Astrocyte of the spinal cord (primary cell): ENCODE measurements at places on chromosomes 5 and 9.

DNA sequence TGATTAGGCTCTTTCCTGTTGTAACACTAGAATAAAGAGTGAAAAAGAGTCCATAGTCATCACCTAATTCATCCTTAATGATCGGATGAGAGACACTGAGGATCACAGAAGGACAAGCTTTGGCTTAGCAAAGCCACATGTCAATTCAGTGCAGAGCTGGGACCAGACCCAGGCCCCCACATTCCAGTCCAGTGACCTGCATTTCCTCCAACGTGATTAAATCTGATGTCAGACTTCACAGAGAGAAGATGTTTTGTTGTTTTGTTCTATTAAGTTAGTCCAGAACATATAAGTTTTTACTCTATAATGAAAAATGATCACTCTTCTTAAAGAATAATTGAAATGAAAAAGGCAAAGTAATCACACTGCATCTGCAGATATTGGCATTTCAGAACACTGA lies 377.9 kb upstream of the PAPPA start:
- DNase-seq = no peak

DNA sequence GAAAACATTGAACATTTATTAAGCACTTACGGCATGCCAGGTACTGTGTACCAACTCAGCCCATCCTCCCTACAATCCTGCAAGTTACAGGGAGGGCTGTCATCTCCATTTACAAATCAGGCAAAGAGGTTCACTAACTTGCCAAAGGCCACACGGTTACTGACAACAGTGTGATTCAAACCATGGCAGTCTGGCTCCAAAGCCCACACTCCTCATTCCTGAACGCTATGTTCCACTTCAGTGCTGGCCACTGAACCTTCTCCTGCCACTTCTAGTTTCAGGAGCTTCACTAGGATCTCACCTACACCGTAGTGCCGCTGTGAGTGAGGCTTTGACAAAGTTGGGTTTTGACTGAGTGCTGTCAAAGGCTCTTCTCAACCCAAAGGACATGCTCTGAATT lies 7.2 kb upstream of the LIFR start:
- DNase-seq = no peak

- DNase-seq = no peak
Observed at GRCh38 chr5:5179597-5179996, 39.5 kb downstream of the ADAMTS16 start.

DNA sequence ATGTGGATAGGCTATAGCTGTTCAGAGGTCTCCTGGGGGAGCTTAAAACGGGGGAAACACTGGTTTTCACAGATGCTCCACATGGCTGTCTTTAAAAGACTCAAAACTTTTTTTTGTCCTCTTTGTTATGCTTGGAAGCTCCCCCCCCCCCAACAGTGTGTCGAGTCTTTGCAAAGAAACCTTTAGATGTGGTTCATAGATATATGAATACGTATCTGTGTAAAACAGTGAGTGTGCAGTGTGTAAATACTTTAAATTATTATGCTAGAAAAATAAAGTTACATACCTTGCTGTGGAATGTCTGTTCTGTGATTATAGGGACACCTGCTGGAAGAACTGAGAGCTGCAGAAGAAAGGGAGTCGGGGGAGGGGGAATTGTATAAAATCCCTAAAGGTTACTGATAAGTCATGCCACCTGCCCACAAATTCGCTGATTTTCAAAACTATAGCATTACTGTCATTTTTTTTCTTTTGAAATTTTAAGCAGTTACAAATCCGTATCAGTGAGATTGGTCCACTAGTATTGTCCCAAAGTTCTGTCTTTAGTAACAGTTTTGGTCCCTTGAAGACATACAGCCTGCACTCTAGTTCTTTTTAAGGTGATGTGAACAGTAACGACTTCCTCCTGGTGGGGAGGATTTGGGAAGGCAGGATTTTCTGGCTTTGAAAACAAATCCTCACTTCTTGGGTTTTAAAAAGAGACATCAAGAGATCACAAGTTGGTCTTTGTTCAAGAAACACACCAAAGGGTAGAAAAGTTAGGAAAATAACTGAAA lies 22.9 kb downstream of the RGMB start:
- DNase-seq = peak; percentile 81

DNA sequence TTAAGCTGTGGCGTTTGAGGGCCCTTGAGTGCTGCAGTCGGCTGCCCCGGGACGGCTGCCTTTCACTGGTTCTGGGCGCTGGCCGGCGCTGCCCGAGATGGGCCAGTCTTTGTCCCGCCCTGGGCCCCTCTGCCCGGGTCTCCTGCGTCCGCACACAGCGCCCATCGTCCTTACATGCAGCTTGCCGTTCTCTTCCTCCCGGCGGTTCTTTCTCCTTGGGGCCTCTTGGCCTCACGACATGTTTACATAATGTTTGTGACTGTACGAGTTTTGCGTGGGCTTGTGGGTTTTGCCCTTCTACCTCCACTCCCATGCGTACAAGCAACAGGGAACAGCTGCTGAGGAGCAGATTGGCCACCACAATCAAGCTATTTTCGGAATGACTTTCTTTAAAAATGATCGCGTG lies 618 bp downstream of the TNPO1 start:
- DNase-seq = peak; percentile 54

DNA sequence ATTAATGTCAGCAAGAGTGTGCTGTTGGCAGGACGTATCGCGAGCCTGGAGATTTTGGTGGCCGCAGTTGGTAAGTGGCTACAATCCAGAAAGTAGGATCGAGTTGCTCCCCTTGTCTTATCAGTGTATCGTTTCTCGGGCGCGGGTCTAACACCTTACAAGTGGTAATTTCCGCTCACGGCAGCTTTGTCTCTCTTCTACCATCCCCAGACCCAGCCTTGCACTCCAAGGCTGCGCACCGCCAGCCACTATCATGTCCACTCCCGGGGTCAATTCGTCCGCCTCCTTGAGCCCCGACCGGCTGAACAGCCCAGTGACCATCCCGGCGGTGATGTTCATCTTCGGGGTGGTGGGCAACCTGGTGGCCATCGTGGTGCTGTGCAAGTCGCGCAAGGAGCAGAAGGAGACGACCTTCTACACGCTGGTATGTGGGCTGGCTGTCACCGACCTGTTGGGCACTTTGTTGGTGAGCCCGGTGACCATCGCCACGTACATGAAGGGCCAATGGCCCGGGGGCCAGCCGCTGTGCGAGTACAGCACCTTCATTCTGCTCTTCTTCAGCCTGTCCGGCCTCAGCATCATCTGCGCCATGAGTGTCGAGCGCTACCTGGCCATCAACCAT lies 1.1 kb downstream of the PTGER4 start:
- peak; percentile 54 for DNase-seq

DNA sequence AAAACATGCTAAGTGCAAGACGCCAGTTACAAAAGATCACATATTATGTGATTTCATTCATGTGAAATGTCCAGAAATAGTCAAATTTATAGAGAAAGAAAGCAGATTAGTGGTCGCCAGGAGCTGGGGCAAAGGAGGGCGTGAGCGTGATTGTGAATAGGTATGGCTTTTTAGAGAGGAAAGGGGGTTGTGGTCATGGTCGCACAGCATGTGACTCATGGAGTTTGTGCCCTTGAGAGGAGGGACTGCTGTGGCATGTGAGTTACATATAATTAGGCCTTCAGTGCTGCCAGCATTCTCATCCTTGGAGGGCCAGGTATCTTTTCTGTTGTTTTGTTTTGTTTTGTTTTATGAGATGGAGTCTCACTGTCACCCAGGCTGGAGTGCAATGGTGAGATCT lies 21.2 kb upstream of the MARCHF6 start:
- no peak for DNase-seq

DNA sequence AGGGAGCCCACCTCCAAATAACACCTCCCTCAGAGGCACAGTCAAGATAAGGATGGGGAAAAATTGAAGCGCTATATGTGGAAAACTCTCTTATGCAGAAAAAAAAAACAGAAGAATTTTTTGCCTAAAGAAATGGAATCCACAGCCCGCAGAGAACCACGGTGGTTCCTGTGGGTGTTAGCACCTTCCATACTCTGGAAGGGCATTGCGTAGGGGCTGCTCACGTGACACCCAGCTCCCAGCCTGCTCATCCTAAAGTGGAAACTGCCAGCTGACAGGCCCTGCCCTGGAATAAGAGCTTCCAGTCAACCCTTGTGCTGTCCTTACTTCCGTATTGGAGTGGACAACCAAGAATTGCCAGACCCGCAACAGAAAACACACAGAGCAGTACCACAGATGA lies 142.5 kb downstream of the FSTL4 start:
- no peak for DNase-seq

GRCh38 chr9:20197976-20198685 lies 409.3 kb upstream of the SLC24A2 start:
- no peak for DNase-seq

- no peak for DNase-seq
Observed at GRCh38 chr9:104997536-104997935, 69.6 kb upstream of the ABCA1 start.

DNA sequence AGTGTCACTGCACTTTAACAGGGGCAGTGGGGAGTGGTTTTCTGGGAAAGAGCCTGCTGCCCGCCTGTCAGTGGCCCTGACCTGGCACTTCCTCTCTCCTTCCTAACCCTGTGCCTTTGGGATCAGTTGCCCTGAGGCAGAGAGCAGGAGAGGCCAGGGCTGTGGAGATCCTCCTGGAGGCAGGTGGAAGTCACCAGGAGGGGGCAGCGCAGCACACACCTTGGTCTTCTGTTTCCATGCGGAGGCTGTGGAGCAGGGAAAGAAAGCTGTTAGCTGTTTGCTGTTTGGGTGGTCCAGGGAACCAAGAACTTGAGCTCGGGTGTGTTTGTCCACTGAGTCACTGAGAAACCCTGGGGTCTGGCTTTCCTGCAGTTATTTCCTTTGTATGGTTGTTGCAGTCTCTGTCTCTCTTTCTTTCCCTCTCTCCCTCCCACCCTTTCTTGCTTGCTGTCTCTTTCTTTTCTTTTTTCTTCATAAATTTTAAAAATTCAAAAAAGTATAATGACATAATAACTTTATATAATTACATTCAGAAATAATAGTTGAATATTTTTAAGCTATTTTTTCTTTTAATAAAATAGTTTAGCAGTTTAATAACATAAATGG lies 28.1 kb downstream of the NTRK2 start:
- DNase-seq = peak; percentile 72

- no peak for DNase-seq
Observed at GRCh38 chr9:97981846-97982682, 1.1 kb upstream of the ANP32B start.

GRCh38 chr9:36292641-36293040 lies 34.4 kb upstream of the GNE start:
- DNase-seq = no peak

- no peak for DNase-seq
Observed at GRCh38 chr5:10734037-10734709, 26.9 kb downstream of the DAP start.

DNA sequence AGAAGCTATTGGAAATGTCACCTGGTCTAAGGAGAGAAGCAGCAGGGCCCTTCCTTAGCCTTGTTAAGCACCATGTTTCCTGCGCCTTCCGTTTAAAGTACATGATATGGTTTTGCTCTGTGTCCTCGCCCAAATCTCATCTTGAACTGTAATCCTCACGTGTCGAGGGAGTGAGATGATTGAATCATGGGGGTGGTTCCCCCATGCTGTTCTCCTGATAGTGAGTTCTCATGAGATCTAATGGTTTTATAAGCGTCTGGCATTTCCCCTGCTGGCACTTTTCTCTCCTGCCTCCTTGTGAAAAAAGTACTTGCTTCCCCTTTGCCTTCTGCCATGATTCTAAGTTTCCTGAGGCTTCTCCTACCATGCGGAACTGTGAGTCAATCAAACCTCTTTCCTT lies 49.7 kb downstream of the PRDM6 start:
- no peak for DNase-seq

- DNase-seq = peak; percentile 70
Observed at GRCh38 chr9:129746092-129746777, 6.6 kb downstream of the PTGES start.

- DNase-seq = no peak
Observed at GRCh38 chr5:72468606-72469005, 38.6 kb downstream of the ZNF366 start.

GRCh38 chr5:40484495-40484894 lies 195.2 kb upstream of the PTGER4 start:
- DNase-seq = no peak

GRCh38 chr9:88791105-88791805 lies 200.0 kb upstream of the S1PR3 start:
- DNase-seq = peak; percentile 89

DNA sequence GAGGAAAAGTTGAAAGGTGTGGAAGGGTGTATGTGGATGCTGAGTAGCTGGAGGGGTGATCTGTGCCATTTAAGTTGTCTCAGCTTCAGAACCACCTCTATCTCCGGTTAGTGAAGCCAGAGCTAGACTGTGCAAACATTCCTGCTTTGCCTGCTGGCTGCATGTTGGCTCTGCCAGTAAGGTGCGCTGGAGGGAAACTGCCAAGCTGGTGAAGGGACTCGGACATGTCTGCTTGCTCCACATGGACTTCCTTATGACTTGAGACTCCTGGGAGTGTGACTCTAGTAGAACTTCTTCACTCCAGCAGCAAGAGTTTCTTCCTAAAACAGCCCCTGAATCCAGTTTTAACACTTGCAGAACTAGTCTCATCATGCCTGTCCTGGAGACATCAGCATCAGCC lies 27.9 kb downstream of the DAB2 start:
- DNase-seq = no peak

DNA sequence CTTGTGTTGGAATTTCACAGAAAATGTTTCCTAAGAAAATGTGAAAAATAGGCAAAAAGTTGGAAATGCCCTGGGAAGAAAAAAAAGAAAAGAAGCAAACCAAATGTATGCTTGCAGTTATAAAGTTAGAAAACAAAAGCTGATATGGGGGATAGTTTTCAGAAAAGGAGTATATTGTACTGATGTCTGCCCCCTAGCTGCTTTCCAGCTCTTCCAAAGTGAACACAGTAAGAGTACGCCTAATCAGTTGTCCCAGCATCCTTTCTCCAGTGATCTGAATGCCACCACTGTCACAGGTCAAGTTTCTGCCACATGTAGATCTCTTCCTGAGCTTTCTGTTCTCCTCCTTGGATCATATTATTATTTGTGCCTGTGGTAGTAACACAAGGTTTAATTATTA lies 5.8 kb downstream of the TYRP1 start:
- no peak for DNase-seq

GRCh38 chr5:10733426-10733825 lies 27.6 kb downstream of the DAP start:
- DNase-seq = no peak

DNA sequence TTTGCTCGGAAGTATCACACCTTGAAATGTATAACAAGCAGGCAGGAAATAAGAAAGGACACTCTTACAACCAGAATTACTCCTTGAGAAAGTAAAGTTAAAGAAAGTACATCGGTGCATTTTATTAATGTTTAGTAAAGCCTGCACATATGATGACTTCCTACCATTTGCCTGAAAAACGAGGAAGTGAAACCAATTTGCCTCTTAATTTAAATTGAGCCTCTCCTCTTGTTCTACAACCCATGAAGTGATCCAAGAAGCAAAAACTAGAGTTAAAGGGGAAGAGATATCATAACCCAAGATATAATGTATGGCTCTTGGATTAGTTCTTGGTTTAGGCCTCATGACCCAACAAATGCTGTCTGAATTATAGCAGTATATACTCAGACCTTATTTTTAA lies 95.6 kb downstream of the GNAQ start:
- DNase-seq = no peak

DNA sequence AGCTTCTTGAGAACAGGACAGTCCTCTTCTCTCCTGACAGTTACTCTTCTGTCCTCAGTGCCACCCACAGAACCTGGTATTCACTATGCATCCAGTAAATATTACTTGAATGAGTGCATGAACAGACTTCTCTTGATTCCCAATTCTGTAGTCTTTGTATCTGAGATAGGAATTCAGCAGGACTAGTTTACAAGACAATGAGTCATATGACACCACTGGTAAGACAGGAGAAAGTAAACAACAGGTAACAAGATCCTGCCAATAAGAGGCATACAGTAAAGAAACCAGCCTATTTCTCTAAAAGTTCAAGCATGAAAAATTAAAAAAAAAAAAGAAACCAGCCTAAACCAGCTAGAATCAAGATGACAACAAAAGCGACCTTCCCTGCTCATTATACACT lies 6.2 kb downstream of the ZNF883 start:
- DNase-seq = no peak
